ENCODE measurements at places on chromosomes 6 and 20.

DNA sequence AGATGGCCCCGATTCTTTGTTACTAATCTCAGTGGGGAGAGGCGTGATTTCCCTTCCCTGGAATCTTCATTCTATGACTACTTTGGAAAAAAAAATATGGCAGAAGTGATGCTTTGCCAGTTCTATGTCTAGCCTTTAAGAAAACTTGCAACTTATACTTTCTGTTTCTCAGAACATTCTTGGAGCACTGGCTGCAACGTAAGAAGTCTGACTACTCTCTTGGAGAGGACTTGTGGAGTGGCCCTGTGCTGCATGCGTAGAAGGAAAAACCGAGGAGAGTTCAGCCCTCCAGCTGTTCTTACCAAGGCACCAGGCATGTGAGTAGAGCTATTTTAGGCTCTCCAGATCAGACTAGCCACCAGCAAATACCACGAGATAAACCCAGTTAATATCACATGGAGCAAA is 77.6 kb upstream of the STXBP5 start:
- no peak for DNase-seq

GRCh38 chr6:131045139-131045538 is 17.9 kb downstream of the EPB41L2 start:
- no peak for DNase-seq

DNA sequence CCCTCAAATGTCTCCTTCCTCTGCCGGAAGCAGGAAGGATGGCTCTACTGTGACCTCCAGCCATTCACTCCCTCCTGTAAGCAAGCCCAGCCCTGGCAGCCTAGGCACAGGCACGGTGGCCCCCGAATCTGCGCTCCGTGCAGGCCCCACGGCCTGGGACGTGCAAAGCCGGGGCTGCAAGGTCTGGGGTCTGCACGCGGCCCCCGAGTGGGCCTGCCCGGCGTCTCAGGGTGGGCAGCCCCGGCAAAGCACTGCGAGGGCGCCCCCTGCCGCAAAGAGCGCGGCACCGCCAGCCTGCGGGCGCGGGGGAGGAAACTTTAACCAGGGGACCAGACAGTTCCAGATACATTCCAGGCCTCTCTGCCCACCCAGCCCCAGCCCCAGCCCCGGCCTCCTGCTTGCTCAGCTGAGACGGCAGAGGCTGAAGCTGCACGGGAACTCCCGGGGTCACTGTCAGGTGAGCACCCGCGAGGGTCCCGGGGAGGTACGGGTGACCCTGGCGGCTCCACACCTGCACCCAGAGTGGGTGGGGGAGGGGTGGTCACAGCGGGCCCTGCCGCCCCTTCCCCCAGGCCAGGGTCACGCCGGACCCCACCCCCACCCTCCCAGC is 98.8 kb downstream of the ASXL1 start:
- DNase-seq, result peak; percentile 48

DNA sequence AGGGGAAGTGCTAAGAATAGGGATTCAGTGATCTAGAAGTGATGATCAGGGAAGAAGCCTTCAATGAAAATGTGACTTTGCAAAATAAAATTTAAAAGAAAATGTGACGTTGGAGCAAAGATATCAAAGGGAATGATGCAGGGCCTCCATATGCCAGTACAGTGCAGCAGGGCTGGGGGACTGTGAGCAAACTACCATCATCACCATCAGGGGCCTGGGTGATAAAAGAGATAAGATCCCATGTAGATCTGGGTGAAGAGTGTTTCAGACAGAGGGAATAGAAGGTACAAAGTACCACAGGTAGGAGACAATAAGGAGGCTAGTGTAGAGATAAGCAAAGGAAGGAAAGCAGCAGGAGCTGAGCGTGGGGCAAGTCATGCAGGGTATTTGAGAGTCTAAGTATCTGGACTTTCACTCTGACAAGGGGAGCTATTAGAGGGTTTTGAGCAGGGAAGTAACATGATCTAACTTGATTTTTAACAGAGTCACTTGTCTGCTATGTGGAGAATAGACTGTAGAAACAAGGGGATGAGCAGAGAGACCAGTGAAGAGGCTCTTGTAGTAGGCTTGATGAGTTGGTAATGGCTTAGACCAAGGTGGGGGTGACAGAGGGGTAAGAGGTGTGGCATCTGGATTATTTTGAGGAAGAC is 295.6 kb downstream of the ZFAND3 start:
- DNase-seq, result no peak

DNA sequence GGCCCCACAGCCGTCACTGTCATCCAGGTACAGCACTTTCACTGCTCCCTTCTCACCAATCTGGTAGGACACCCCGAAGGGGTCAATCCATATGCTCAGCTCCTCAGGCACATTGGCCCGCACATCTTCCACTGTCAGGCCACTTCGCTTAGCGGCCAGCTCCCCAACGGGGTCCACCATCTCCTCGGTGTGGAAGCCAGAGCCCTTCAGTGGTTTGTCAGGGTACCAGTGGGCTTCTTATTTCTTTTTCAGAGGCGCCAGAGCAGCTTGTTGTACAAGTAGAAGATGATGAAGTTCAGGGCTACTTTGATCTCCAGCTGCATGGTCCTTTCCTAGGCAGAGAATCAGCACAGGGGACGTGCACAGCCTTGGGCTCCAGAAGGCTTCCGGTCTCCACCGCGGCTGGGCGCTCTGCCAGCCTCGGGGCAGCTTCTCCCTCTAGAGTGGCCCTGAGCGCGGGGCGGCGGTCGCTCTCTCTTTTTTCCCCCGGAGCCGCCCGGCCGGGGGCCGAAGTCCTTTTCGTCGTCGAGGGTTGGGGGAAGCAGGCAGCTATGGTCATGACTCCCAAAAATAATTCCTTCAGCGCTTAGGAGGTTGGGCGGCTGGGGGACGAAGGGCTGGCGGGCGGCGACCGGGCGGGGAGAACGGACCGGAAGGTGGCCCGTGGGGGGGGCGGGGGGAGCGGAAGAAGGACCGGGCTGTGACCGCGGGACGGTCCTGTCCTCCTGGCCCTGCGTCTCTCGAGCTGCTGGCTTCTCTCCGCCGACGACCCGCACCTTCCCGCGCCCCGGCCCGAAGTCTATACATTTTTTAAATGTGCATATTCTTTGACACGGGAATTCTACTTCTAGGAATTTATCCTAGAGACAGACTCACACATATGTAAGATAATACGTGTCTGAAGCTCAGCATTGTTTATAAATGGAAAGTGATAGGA is 6.5 kb upstream of the ZSCAN9 start:
- DNase-seq, result no peak

DNA sequence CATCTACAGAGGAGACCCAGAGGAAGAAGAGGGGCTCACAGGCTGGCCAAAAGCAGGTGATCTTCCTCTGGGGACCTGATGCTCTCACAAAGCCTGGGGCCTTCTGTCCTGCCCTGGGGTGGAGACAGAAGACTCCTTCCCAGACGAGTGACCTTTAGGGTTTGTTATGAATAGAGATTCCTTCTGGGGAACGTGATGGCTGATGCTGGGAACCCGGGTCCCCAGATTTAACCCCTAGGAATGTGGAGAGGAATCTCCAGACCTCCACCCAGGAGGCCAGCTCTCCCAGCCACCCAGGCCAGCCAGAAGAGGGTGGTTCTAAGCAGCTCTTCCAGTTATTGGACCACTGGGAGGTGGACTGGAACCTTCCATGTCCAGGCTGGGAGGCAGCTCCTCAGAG is 16.8 kb upstream of the CCN5 start:
- DNase-seq, result no peak

DNA sequence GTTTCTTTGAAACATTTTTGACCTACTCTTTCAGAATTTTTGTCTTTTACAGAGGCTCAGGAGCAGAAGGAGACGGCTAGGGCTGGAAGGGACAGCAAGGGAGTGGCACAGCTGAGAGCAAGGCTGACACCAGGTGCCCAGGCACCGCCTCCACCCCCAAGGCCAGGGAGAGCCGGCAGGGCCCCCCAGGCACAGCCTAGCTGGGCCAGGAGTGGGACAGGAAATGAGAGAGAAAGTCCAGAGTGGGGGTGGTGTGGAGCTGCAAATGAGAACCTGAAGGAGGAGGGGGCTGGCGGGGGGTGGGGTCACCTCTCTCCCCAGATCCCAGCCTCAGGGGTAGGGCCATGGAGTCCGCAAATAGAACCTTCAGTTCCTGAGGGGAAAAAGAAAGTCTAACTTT is 236.7 kb downstream of the CDC5L start:
- no peak for DNase-seq

DNA sequence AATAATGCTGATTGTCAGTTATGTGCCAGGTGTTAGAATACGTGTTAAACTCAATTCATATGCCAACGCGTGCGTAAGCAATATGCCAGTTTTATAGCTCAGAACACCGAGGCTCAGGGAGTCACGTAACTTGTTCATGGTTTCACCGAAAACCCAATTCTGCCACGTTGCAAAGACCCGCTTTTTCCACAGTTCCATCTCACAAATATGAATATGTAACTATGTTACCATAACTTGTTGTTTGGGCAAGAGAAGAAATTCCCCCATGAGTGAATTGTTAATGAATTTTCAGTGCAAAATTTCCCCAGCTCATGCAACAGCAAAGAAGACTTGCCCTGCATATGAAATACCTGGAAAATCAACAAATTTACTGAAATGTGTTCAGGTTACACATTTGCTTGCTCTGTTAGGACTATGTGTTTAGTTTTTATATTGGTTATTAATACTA is 30.1 kb downstream of the SF3B5 start:
- no peak for DNase-seq

DNA sequence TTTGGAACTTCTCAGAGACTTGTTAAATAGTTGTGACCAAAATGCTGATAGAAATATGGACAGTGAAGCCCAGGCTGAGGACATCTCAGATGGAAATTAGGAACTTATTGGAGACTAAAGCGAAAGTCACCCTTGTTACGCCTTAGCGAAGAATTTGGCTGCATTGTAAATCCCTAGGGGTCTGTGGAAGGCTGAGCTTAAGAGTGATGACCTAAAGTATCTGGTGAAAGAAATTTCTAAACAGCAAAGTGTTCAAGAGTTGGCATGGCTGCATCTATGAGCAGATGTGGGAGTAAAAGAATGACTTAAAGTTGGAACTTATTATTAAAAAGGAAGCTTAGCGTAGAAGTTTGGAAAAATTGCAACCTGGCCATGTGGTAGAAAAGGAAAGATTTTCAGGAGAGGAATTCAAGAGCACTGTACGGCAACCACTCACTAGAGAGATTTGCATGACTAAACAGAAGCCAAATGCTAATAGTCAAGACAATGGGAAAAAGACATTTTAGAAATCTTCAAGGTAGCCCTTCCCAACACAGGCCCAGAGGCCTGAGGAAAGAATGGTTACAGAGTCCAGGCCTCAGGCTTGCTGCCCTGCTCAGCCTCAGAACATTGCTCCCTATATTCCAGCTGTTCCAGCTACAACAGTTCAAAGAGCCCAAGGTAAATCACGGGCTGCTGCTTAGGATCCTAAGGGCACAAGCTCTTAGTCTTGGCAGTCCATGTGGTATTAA is 61.6 kb upstream of the TNFRSF21 start:
- DNase-seq, result no peak

GRCh38 chr6:24721461-24722215 is 2.7 kb upstream of the C6orf62 start:
- no peak for DNase-seq

DNA sequence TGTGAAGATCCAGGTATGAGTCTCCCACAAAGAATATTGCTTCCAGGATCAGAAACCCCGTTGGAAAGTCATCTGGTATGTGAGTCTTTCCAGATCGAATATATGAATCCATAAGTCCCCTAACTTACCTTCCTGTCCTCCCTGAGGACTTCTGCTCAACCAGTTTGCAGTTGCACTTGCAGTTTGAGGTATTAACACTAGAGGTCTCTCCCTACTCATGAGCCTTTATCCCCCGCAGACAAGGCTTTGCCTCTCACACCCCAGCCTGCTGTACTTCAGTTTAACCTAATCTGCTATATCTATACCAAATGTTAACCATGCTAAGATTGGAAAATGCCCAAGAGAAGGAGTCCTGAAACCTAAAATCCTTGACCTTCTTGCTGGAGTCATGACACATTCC is 135.3 kb upstream of the DEFB112 start:
- no peak for DNase-seq

DNA sequence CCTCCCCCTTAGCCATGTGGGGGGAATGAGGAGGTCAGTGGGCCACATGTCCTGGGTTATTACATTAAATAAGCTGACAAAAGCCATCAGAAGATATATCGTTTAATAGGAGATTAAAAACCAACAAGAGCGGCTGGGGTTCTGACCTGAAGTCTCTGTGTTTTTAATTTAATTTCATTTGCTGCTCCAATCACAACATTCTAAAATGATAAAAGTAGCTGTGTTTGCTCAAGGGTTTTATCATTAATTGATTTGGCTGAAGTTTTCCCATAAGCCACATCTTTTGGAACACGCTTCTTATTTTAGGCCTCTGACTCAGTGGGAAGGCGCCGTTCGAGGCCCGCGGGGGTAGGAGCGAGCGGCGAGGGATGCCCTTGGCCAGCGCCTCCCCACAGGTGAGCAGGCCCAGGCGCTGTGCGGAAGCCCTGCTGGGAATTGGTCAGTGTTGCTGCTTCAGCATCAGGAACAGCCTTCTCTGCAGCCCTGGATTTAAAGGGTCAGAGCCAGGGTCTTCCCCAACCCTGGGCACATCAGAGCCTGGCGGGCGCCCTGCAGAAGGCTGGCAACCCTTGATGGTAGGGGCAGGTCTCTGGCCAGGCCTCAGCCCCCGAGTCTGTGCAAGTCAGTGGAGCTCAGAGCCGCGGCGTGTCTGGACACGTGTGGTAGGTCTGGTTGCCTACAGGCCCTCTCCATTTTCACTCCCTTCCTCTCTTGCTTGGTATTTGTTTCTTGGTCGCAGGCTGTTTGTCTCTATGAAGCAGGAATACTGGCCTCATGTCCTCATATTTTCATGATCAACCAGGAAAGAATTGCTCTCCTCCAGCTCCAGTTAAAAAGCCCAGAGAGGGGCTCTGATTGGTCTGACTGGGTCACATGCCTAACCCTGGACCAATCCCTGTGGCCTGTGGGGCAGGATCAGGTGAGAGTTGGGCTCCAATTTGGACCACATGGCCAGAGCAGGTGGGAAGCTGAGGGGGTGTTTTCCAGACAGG is 30.9 kb upstream of the MLN start:
- DNase-seq, result no peak

DNA sequence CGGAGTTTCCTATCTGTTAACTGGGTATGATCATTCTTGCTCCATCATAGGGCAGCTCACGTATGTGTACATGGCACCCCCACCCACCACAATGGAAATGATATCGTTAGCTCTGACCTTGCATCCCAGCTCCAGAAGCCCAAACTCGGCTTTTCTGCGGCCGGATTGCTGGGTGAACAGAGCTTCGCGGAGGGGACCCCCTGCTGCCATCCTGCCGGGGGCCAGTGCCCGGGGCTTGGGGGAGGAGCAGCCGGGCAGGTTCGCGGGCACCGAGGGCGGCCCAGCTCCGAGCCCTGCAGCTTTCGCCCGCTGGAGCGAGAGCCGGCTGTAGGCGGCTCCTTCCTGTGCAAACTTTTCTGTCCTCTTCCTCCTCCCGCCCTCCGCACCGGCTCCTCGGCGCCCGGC is 24.9 kb upstream of the FUCA2 start:
- DNase-seq, result peak; percentile 38

GRCh38 chr6:3540253-3540820 is 83.5 kb upstream of the SLC22A23 start:
- DNase-seq, result no peak

GRCh38 chr6:30554962-30555815 is 1.1 kb downstream of the GNL1 start:
- DNase-seq, result peak; percentile 23

All from memory B cell (primary cell).